GM23248 (cell line): ENCODE measurements at places on chromosomes 5 and 9.

GRCh38 chr9:77291714-77292113 is 114.4 kb downstream of the VPS13A start:
- H3K4me1 ChIP-seq: peaks cover 6% of the 10 kb centered on the region
- H3K4me3 ChIP-seq: no peak overlapping the region
- no peaks in the 10 kb centered on the region for H3K27me3 ChIP-seq

GRCh38 chr5:15103130-15103529 is 231.6 kb upstream of the ANKH start:
- H3K36me3 ChIP-seq: no peaks in the 10 kb centered on the region
- DNase-seq: no peak
- H3K4me1 ChIP-seq: no peaks in the 10 kb centered on the region
- 0 out of 2 replicates have a peak, but pooled peaks cover 12% of the 10 kb centered on the region for H3K27me3 ChIP-seq
- H3K4me3 ChIP-seq: no peak overlapping the region

GRCh38 chr5:130462516-130462915 is 558.3 kb downstream of the CHSY3 start:
- no peaks in the 10 kb centered on the region for H3K36me3 ChIP-seq
- H3K27me3 ChIP-seq: no peaks in the 10 kb centered on the region
- H3K4me3 ChIP-seq: no peak overlapping the region
- H3K27ac ChIP-seq: no peak overlapping the region

GRCh38 chr9:127388856-127389238 is 8.1 kb upstream of the SLC2A8 start:
- no peak for DNase-seq
- 0 out of 2 replicates have a peak, but pooled peaks cover 9% of the 10 kb centered on the region for H3K4me1 ChIP-seq
- peaks cover 63% of the 10 kb centered on the region for H3K27me3 ChIP-seq

DNA sequence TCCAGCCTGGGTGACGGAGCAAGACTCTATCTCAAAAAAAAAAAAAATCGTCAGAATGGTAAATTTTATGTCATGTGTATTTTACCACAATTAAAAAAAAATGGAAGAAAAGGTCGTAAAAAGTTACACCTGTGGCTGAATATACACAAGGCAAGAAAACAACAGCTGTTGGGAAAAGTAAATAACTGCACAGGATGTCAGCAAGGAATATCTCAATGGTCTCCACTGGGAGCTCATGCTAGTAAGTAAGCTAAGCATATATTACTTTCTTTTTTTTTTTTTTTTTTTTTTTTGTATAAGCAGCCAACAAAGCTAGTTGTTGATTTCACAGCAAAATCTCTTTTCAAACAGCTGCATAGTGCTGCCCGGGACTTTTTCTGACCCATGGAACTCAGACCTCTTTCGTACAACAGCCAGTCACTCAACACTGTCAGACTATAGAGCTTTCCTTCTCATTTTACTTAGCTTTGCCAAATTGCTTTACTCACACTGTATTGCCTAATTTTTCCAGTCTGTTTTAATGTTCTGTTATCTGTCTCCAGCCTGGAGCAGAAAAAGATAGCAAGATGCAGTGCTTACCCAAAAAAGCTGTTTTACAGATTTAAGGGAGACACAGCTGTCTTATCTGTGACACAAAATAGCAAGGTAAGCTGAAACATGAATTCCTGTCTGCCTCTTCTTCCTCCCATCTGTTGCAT is 175.9 kb downstream of the ENC1 start:
- no peaks in the 10 kb centered on the region for H3K36me3 ChIP-seq
- no peaks in the 10 kb centered on the region for H3K4me1 ChIP-seq
- no peak overlapping the region for H3K27ac ChIP-seq
- no peaks in the 10 kb centered on the region for H3K27me3 ChIP-seq
- peak; percentile 39 for DNase-seq
- H3K4me3 ChIP-seq: no peak overlapping the region

GRCh38 chr5:15571081-15571480 is 71.1 kb downstream of the FBXL7 start:
- H3K36me3 ChIP-seq: no peaks in the 10 kb centered on the region
- H3K27me3 ChIP-seq: no peaks in the 10 kb centered on the region
- H3K4me3 ChIP-seq: no peak overlapping the region
- H3K4me1 ChIP-seq: peaks cover 26% of the 10 kb centered on the region

DNA sequence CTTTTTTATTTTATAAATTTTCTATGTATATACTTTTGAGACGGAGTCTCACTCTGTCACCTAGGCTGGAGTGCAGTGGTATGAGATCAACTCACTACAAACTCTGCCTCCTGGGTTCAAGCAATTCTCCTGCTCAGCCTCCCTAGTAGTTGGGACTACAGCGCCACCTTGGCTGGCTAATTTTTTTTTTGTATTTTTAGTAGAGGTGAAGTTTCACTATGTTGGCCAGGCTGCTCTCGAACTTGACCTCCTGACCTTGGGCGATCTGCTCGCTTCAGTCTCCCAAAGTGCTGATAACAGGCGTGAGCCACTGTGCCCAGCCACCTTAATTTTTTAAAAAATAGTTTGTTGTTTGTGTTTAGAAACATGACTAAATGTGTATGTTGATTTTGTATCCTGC is 76.6 kb downstream of the FBXO4 start:
- H3K36me3 ChIP-seq: no peaks in the 10 kb centered on the region
- no peaks in the 10 kb centered on the region for H3K4me1 ChIP-seq
- H3K4me3 ChIP-seq: no peak overlapping the region
- no peak for DNase-seq
- no peak overlapping the region for H3K27ac ChIP-seq

- no peak overlapping the region for H3K4me3 ChIP-seq
- no peaks in the 10 kb centered on the region for H3K36me3 ChIP-seq
- H3K27ac ChIP-seq: no peak overlapping the region
- no peaks in the 10 kb centered on the region for H3K4me1 ChIP-seq
Measured at GRCh38 chr9:80885894-80886293, 803.5 kb downstream of the TLE1 start.

DNA sequence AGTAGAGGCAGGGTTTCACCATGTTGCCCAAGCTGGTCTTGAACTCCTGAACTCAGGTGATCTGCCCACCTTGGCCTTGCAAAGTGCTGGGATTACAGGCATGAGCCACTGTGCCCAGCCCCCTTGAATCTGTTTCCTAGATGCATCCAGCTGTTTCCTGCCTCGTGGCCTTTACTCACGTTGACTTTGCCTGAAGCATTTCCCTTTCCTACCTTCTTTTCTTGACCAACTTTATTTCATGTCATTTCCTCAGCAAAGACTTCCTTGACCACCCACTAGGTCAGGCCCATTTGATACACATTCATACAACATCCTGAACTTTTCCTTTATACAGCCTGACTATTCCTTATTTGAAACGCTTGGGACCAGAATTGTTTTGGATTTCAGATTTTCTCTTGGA is 51.0 kb downstream of the DOCK2 start:
- H3K36me3 ChIP-seq: no peaks in the 10 kb centered on the region
- no peak overlapping the region for H3K27ac ChIP-seq
- no peak for DNase-seq
- H3K27me3 ChIP-seq: no peaks in the 10 kb centered on the region
- H3K4me1 ChIP-seq: no peaks in the 10 kb centered on the region

DNA sequence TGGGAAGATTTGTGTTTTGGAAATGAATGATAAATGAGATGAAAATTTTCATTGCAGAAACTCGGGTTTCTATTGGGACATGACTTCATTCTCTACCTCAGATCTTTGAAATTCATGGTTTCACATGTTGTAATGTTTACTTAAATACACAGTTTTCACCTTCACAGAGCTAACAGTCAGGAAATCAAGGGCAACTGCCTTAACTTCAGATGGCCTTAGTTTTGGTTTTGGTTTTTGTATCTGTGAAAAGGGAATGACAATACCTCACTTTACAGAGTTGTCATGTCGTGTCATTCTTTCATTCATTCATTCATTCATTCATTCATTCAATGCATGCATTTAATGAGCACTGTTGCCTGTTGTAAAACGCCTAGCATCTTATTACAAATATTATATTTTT is 41.9 kb downstream of the NIM1K start:
- H3K27ac ChIP-seq: no peak overlapping the region
- no peaks in the 10 kb centered on the region for H3K36me3 ChIP-seq
- no peak overlapping the region for H3K4me3 ChIP-seq

- no peak for DNase-seq
- H3K4me3 ChIP-seq: no peak overlapping the region
- no peaks in the 10 kb centered on the region for H3K4me1 ChIP-seq
- no peaks in the 10 kb centered on the region for H3K27me3 ChIP-seq
Measured at GRCh38 chr9:133845440-133845839, 107.3 kb upstream of the SARDH start.

DNA sequence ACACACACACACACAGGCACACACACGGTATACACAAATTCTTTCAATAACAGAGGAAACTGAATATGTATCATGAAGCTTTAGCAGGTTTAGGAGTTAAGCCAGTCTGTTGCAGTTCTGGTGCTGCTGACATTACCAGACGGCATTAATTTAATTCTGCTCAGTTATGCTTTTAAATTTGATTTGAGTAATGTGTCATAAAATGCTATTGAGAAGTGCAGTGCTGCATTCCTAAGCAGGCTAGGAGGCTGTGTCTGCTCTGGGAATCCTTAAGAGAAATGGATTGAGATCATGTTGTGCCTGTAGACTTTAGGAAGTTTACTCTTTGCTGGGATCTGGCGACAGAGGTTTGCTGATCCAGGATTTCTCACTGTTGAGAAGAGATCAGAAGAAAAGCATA is 733.8 kb downstream of the BRINP1 start:
- H3K27me3 ChIP-seq: no peaks in the 10 kb centered on the region
- H3K27ac ChIP-seq: no peak overlapping the region
- H3K36me3 ChIP-seq: no peaks in the 10 kb centered on the region
- no peaks in the 10 kb centered on the region for H3K4me1 ChIP-seq

DNA sequence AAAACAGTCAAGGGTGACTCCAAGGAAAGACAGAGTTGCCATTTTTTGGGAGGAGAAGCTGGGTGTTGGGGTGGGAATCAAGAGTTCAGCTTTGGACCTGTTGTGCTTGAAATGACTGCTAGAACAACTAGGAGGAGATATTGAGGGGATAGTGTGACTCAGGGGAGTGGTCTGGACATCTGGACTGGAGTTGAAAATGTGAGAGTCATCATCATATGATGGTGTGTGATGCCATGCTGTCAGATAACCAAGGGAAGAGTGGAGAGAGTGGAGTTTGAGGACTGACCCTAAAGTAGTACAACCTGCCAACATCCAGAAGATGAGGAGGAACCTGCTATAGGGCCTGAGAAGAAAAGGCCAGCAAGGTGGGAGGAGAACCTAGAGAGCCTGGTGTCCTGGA is 199.7 kb downstream of the ARHGEF28 start:
- DNase-seq: no peak
- H3K27me3 ChIP-seq: no peaks in the 10 kb centered on the region
- no peak overlapping the region for H3K4me3 ChIP-seq

DNA sequence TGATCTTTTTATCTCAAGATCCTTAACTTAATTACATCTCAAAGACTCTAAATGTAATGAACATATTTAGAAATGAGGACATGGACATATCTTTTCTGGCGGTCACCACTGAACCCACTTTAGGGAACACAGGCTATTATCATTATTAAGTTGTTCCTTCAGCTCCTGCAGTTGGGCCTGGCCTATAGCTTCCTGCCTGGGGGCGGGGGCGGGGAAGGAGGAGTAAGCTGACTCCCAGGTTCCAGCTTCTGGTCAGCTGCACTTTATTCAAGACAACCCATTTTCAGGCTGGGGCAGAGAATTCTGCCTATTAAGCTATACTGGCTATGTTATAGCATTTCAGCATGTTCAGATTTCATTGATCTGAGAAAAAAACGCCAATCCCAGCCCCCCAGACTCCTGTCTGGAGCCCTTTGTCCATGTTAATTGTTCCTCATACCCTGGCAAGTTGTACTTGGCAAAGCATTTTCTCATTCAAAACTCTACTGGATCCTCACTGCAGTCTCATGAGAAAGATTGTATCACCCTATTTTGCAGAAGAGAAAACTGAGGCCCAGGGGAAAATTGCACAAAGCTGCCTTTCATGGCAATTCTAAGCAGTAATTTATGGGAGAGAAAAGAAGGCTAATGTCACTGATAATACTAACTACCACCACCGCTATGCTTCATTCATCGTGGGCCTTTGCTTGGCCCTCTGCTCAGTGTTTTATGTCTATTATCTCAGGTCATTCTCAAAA is 25.1 kb downstream of the COL15A1 start:
- H3K36me3 ChIP-seq: no peaks in the 10 kb centered on the region
- 0 out of 2 replicates have a peak, but pooled peaks cover 7% of the 10 kb centered on the region for H3K27me3 ChIP-seq
- H3K27ac ChIP-seq: no peak overlapping the region
- H3K4me3 ChIP-seq: no peak overlapping the region

GRCh38 chr5:73603998-73604397 is 22.0 kb upstream of the ARHGEF28 start:
- DNase-seq: no peak
- H3K36me3 ChIP-seq: no peaks in the 10 kb centered on the region
- H3K27ac ChIP-seq: no peak overlapping the region
- H3K27me3 ChIP-seq: no peaks in the 10 kb centered on the region
- H3K4me1 ChIP-seq: peaks cover 12% of the 10 kb centered on the region
- no peak overlapping the region for H3K4me3 ChIP-seq

- no peaks in the 10 kb centered on the region for H3K36me3 ChIP-seq
- 0 out of 2 replicates have a peak, but pooled peaks cover 3% of the 10 kb centered on the region for H3K4me1 ChIP-seq
- no peak overlapping the region for H3K4me3 ChIP-seq
- H3K27me3 ChIP-seq: no peaks in the 10 kb centered on the region
- peak; percentile 39 for DNase-seq
Measured at GRCh38 chr5:100840370-100840769, 62.7 kb downstream of the ST8SIA4 start.

- H3K27ac ChIP-seq: no peak overlapping the region
- H3K36me3 ChIP-seq: no peaks in the 10 kb centered on the region
- H3K4me1 ChIP-seq: peaks cover 4% of the 10 kb centered on the region
- DNase-seq: no peak
Measured at GRCh38 chr9:115378758-115379157, 260.8 kb upstream of the TNC start.

GRCh38 chr9:84330246-84330645 is 10.3 kb downstream of the SLC28A3 start:
- H3K27ac ChIP-seq: no peak overlapping the region
- no peaks in the 10 kb centered on the region for H3K36me3 ChIP-seq
- H3K4me1 ChIP-seq: no peaks in the 10 kb centered on the region
- H3K27me3 ChIP-seq: no peaks in the 10 kb centered on the region
- no peak for DNase-seq

DNA sequence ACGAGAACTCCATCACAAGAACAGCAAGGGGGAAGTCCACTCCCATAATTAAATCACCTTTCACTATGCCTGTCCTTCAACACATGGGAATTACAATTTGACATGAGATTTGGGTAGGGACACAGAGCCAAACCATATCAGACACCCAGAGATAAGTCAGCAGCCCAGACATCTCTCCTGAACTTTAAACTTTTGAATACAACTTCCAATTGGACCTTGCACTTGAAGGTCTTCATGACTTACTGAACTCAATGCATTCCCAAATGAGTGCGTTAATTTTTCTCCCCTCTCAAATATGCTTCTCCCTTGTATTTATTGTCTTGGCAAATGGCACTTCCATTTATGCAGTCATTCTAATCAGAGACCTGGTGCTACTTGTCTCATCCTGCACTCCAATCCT is 12.1 kb downstream of the C9 start:
- no peak overlapping the region for H3K27ac ChIP-seq
- H3K4me3 ChIP-seq: no peak overlapping the region
- no peaks in the 10 kb centered on the region for H3K4me1 ChIP-seq
- H3K27me3 ChIP-seq: no peaks in the 10 kb centered on the region

- no peak for DNase-seq
- H3K27me3 ChIP-seq: no peaks in the 10 kb centered on the region
- no peak overlapping the region for H3K27ac ChIP-seq
- H3K36me3 ChIP-seq: no peaks in the 10 kb centered on the region
Measured at GRCh38 chr5:142501890-142502289, 177.1 kb upstream of the SPRY4 start.
